NCI-H1092 treated with DMSO at 0.1 percent for 48 hours (cell line): ENCODE measurements at places on chromosomes 4 and X.

- no peak for DNase-seq
Measured at GRCh38 chr4:148778980-148779675, 336.9 kb upstream of the NR3C2 start.

DNA sequence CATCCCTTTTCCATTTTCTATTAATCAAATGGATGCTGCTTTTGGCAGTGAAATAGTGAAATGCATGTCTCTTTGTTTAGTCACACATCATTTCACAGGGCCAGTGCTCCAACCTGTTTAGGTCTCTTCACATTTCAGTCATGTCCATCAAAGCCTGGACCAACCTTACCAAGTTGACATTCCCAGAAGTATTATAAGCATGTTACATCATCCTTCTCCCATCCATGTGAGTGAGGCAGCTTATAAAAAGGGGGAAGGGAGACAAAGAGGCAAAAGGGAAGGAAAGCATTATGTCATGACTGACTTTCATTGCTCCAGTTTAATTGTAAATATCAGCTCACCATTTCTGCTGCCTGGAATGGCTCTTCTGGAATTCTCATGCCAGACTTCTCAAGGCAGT, 94.4 kb downstream of the NWD2 start:
- DNase-seq, result no peak

GRCh38 chr4:105991726-105992125, 96.5 kb downstream of the NPNT start:
- DNase-seq, result no peak

DNA sequence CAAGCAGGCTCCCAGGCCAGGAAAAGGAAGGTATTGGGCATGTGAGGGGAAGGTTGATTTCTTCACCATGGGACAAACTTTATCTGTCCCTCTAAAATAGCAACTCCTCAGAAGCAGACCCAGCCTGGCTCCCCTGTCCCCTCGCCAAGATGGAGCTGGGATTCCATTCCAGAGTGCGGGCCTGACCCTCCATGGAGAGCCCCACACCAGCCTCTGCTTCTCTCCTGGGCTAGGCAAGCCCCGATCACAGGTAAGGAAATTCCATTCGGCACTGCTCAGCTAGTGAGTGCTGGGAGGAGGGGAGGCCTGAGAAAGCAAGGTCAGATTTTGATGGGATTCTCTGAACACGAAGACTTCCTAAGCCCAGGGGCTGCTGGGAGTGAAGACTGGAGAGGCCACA, 98.4 kb downstream of the EFNB1 start:
- no peak for DNase-seq

GRCh38 chr4:144687466-144687865, 41.5 kb downstream of the HHIP start:
- no peak for DNase-seq
